ENCODE measurements at places on chromosomes 1 and 21.

- no peak for DNase-seq
Measured at GRCh38 chr1:6098303-6099215, 52.9 kb downstream of the KCNAB2 start.

DNA sequence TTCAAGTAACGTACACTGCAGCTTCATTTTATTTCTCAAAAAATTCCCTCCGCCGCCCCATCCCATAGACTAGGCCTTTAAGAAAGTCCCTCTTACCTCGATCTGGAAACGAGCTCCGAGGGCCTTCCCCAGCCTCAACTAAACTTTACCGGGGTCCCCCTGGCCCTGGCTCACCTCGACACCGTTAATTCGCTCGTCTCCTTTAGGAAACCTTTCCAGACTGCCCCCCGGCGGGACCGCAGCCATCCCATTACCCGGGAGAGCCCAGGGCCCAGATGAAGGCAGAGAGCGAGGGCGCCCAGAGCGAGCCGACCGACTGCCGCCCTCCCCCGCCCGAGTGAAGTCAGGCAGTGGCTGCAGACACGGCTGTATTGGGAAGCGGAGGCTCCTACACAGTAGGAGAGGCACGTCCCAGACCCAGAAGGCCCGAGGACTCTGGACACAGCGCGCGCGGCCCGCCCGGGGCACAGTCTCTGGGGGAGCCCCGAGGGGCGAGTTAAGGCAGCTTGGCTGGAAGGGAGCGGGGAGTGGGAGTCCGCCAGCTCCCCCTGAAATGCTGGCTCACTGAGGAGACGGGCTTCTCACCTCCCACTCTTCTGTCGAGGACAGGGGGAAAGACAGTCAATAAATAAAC, 14.6 kb downstream of the SEMA6C start:
- DNase-seq = no peak

DNA sequence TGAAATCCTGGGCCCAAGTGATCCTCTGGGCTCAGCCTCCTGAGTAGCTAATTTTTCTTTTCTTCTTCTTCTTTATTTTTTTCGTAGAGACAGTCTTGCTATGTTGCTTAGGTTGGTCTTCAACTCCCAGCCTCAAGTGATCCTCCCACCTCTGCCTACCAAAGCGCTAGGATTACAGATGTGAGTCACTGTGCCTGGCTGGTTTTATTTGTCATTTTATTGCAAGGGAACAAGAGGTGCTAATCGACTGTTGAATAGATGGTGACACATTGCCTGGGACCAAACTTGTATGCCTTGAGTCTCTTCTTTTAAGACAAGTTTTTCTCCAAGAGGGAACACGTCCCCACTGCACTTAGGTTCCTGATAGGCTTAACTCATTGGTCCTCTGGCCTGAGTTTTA, 20.0 kb upstream of the KLHDC8A start:
- no peak for DNase-seq

- DNase-seq = no peak
Measured at GRCh38 chr1:228314658-228315483, 91.8 kb downstream of the TRIM11 start.

GRCh38 chr1:234660536-234661316, 50.7 kb upstream of the IRF2BP2 start:
- no peak for DNase-seq

GRCh38 chr1:76153841-76154205, 79.3 kb downstream of the ST6GALNAC3 start:
- DNase-seq = no peak

- no peak for DNase-seq
Measured at GRCh38 chr1:22237433-22238093, 94.7 kb upstream of the WNT4 start.

DNA sequence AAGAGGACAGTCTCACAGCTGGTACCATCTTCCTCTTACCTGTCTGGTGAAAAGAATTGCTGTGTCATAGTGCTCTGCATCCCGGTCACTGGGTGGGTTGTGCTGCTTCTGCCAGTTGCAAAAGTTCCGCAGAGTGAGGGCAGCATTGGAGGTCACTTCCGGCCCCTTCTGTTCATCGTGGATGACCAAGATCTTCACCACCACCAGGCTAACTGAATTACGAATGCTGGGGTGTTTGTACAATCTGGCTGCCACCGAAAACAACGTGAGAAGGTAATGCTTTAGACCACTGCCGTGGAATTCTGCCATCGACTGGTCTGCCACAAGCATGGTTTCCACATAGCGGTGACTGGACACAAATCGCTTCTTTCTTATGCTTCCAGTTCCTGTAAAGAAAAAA, 2.9 kb downstream of the ADAMTS1 start:
- DNase-seq = no peak

DNA sequence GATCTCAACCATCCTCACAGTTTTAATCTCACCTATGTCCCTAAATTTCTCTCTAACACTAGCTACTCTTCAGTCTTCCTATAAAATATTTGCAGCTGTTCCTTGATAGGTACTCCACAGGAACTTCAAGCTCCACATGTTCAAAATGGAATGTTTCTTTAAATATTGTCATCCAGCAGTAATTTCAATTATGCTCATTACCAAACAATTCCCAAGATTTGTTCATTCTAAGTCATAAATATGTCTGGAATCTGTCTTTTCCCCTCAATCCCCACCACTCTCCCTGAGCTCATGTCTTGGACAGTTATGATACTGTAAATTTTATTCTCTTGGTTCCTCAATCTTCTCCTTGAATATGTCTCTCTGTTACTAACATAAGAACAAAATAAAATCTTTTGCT, 214.4 kb downstream of the NRIP1 start:
- no peak for DNase-seq

- DNase-seq = no peak
Measured at GRCh38 chr1:233340031-233340555, 12.6 kb downstream of the MAP3K21 start.

All from GM13977 (cell line).